Osteoblast (primary cell): ENCODE measurements at places on chromosomes 2 and 18. TPM values are rescaled to one million over a fixed set of nuclear protein-coding genes. Genes with fewer than 3 reads are reported as not detected.

Gene PPP1R1C
- 0.29 and 0.36 TPM in 2 replicates for total RNA-seq

Gene MTHFD2
- 261 and 268 TPM in 2 replicates for total RNA-seq

Gene RFX8
- 7.6 and 10.0 TPM in 2 replicates for total RNA-seq

Gene KCNK3
- not detected in 2 replicates for total RNA-seq

Gene SIX3
- not detected in 2 replicates for total RNA-seq

Gene TSPYL6
- not detected in 2 replicates for total RNA-seq

Gene ZNF516
- total RNA-seq = 16.3 and 17.7 TPM in 2 replicates

Gene R3HDM1
- total RNA-seq = 12.3 and 13.3 TPM in 2 replicates

DNA sequence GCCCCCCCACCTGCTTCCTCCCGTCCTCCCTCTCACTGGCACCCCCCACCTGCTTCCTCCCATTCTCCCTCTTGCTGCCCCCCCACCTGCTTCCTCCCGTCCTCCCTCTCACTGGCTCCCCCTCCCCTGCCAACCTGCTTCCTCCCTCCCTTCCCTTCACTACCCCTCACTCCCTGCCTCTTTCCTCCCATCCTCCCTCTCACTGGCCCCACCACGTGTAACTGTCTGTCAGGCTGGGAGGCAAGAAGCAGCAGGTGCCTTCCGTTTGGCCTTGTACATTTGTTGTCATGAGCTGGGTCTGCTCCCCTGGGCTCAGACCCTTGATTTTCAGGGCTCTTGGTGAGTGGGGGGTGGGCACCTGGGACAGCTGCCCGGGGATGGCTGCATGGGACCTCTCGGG lies 19.1 kb downstream of the RTP5 start:
- H3K4me3 ChIP-seq = no peak overlapping the region
- DNase-seq = no peak
- H3K36me3 ChIP-seq = no peaks in the 10 kb centered on the region
- peaks cover 5% of the 10 kb centered on the region for H3K4me1 ChIP-seq
- H3K27me3 ChIP-seq = no peaks in the 10 kb centered on the region

- DNase-seq = no peak
- no peak overlapping the region for H3K4me3 ChIP-seq
- H3K4me1 ChIP-seq = no peaks in the 10 kb centered on the region
- H3K36me3 ChIP-seq = no peaks in the 10 kb centered on the region
- no peak overlapping the region for H3K27ac ChIP-seq
- no peaks in the 10 kb centered on the region for H3K27me3 ChIP-seq
These were observed 20.1 kb downstream of the OTOF start for GRCh38 chr2:26457695-26458364.

GRCh38 chr2:61948661-61949457 lies 43.4 kb downstream of the COMMD1 start:
- no peak for DNase-seq
- H3K4me1 ChIP-seq = peaks cover 11% of the 10 kb centered on the region
- H3K4me3 ChIP-seq = no peak overlapping the region
- H3K27ac ChIP-seq = no peak overlapping the region

DNA sequence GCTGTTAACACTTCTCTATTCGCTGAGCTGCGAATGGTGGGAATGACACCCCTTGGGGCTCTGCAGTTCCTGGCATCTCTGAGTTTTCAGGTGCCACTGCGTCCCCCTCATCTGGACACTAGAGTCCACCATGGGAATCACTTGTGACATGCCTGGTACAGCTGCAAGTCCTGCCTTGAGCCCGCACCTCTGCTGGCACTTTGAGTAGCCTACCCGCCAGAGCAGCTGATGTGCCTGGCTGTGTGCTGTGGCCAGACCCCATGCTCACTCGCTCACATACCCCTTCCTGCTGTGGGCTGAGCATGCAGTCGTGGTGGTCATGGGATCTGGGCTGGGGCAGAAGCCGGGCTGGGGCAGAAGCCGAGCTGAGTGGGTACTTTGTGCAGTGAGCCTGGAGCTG lies 117.6 kb downstream of the RND3 start:
- H3K4me1 ChIP-seq = no peaks in the 10 kb centered on the region
- no peaks in the 10 kb centered on the region for H3K36me3 ChIP-seq
- no peak for DNase-seq

DNA sequence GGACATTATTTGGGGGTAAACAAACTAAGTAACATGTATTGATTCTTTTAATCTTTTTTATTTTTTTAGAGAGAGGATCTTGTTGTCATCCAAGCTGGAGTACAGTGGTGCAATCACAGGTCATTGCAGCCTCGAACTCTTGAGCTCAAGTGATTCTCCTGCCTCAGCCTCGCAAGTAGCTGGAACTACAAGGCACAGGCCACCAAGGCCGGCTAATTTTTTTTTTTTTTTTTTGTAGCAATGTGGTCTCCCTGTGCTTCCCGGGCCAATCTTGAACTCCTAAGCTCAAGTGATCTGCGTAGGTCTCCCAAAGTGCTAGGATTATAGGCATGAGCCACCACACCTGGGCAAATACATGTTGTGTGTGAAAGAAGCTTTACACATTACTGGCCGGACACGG lies 29.6 kb downstream of the OLA1 start:
- no peak overlapping the region for H3K4me3 ChIP-seq
- no peak overlapping the region for H3K27ac ChIP-seq
- H3K4me1 ChIP-seq = no peaks in the 10 kb centered on the region
- no peaks in the 10 kb centered on the region for H3K27me3 ChIP-seq
- peaks cover 4% of the 10 kb centered on the region for H3K36me3 ChIP-seq

- H3K4me3 ChIP-seq = no peak overlapping the region
- H3K27ac ChIP-seq = no peak overlapping the region
- peaks cover 29% of the 10 kb centered on the region for H3K4me1 ChIP-seq
- H3K27me3 ChIP-seq = no peaks in the 10 kb centered on the region
These were observed 19.0 kb downstream of the TMSB10 start for GRCh38 chr2:84924173-84925106.

- no peak overlapping the region for H3K4me3 ChIP-seq
- DNase-seq = peak; percentile 5
- peaks cover 30% of the 10 kb centered on the region for H3K4me1 ChIP-seq
- no peaks in the 10 kb centered on the region for H3K27me3 ChIP-seq
- H3K36me3 ChIP-seq = peaks cover 53% of the 10 kb centered on the region
These were observed 16.0 kb upstream of the SNORC start for GRCh38 chr2:232854082-232854481.

DNA sequence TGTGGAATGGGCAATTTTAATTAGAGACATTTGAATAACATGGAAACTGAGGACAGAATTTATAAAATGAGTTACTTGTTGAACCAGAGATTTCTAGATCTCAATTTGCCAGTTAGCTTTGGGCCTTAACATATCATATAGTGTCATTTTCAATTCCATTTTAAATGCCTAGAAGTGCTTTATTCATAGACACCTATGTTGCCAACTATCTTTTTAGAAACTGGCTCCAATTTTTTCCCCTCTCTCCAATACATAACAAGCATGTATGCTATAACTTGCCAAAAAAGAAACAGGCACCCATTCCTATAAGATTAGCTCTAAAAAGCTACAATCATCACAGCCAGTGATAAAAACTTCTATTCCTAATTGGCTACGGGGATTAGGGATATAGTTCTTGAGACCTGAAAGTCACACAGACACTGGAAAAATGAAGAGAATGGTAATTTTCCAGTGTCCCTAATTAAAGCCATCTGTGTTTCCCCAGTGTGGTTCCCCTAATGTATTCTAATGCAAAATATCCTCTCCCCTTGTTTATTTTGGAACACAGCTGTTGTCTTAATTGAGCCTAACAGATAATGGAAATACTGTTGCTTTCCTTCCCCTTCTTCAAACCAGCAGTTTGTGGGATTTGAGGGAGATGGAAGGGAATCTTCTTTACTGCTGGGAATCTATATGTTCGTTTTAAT lies 205.5 kb upstream of the FSHR start:
- no peaks in the 10 kb centered on the region for H3K36me3 ChIP-seq
- no peak for DNase-seq
- H3K4me3 ChIP-seq = no peak overlapping the region
- no peaks in the 10 kb centered on the region for H3K27me3 ChIP-seq

- no peak for DNase-seq
- no peak overlapping the region for H3K4me3 ChIP-seq
- H3K27me3 ChIP-seq = no peaks in the 10 kb centered on the region
- peak overlapping the region; percentile 96 for H3K27ac ChIP-seq
These were observed 1144.1 kb downstream of the CNTNAP5 start for GRCh38 chr2:125169022-125169763.

DNA sequence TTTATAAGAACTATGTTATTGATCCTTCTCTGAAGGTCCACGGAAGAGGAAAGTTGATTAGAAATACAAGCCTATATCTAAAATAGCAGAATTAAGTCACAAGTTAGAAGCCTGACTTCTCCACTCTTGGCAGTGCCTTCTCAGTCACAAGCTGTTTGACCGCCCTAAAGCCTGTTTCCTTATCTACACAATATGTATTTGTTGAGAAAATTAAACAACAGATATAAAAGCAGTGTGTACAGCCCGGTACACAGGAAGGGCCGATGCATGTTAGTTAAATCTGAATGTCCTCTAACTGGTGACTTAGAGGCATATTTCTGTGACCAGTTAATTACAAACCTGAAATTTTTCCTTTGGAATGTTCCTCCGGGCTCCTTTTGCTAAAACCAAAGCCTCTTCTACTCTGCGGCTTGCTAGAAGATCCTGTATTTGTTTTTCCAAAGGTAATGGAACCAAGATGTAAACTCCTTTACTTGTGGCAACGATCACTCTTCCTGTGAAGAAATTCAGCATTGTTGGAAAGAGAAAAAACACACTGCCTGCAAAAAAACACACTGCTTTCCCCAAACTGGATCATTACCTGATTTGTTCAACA lies 33.4 kb downstream of the TGFBRAP1 start:
- H3K4me3 ChIP-seq = no peak overlapping the region
- H3K27ac ChIP-seq = no peak overlapping the region
- H3K36me3 ChIP-seq = peaks cover 39% of the 10 kb centered on the region
- peaks cover 8% of the 10 kb centered on the region for H3K4me1 ChIP-seq

DNA sequence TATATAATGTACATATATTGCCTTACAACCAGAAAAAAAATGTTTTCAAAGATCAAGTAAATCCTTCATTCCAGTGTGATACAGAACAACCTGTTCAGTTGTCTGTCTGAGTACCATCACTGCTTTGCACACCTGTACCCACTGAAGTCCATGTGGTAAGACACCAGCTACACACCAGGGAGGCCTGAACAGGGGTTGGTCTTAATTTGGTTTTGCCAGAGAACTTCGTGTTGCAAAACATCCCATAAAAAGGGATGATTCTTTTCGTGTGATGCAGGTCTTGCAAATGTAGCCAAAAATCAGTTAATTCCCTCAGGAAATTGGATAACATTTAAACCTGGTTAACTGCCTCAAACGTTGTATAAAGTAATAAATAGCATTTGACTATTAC lies 73.7 kb upstream of the SLC1A4 start:
- H3K27me3 ChIP-seq = peaks cover 4% of the 10 kb centered on the region
- no peaks in the 10 kb centered on the region for H3K36me3 ChIP-seq
- DNase-seq = peak; percentile 23

GRCh38 chr2:27903649-27904404 lies 13.3 kb downstream of the BABAM2 start:
- H3K36me3 ChIP-seq = no peaks in the 10 kb centered on the region
- H3K4me3 ChIP-seq = no peak overlapping the region
- DNase-seq = no peak
- H3K27me3 ChIP-seq = no peaks in the 10 kb centered on the region
- H3K4me1 ChIP-seq = peaks cover 12% of the 10 kb centered on the region
- no peak overlapping the region for H3K27ac ChIP-seq

DNA sequence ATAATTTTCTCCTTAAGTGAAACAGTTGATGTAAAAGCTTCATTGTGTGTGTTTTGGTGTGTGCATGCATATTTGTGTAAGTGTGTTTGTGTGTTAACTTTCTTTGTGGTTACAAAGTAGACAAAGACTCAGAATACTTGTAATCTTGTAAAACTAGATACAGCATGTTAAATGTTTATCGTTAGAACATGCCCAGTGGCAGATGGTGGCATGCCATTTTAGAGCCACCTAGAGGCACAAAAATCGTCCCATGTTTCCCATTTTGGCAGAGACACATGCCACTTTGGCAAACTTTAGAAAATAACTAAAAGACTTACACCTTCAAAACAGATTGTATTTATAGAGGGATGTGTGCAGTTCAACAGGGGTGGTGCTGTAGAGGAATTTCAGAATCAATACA lies 224.1 kb downstream of the LRP1B start:
- H3K4me1 ChIP-seq = no peaks in the 10 kb centered on the region
- H3K4me3 ChIP-seq = no peak overlapping the region
- H3K36me3 ChIP-seq = no peaks in the 10 kb centered on the region

- H3K4me3 ChIP-seq = no peak overlapping the region
- H3K27me3 ChIP-seq = peaks cover 2% of the 10 kb centered on the region
- DNase-seq = peak; percentile 35
- no peaks in the 10 kb centered on the region for H3K36me3 ChIP-seq
- no peak overlapping the region for H3K27ac ChIP-seq
- peaks cover 17% of the 10 kb centered on the region for H3K4me1 ChIP-seq
These were observed 343.9 kb downstream of the DYSF start for GRCh38 chr2:71797035-71797810.

- H3K27me3 ChIP-seq = no peaks in the 10 kb centered on the region
- H3K27ac ChIP-seq = no peak overlapping the region
- no peak overlapping the region for H3K4me3 ChIP-seq
- no peaks in the 10 kb centered on the region for H3K4me1 ChIP-seq
- no peaks in the 10 kb centered on the region for H3K36me3 ChIP-seq
These were observed 202.9 kb downstream of the SLC4A3 start for GRCh38 chr2:219830353-219830738.

DNA sequence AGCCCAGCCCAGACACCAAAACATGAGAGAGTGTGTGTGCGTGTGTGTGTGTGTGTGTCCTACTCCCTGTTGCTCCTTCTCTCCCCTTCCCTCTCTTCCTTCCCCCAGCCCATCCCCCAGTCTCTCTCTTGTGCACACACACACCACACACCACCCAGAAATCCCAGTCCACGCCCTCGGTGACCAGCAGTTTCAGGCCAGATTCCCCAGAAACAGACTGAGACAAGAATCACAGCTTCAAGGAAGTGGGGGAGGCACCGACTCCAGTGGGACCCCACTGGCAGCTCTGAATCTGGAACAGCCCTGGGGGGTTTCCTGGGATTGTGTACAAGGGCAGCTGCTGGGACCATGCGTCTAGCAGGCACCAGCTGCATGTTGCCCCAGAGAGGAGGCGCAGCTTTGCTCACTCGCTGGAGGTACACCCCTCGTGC lies 113.5 kb downstream of the NDUFA10 start:
- H3K4me3 ChIP-seq = no peak overlapping the region
- no peak overlapping the region for H3K27ac ChIP-seq
- no peaks in the 10 kb centered on the region for H3K36me3 ChIP-seq
- no peaks in the 10 kb centered on the region for H3K4me1 ChIP-seq
- no peak for DNase-seq

DNA sequence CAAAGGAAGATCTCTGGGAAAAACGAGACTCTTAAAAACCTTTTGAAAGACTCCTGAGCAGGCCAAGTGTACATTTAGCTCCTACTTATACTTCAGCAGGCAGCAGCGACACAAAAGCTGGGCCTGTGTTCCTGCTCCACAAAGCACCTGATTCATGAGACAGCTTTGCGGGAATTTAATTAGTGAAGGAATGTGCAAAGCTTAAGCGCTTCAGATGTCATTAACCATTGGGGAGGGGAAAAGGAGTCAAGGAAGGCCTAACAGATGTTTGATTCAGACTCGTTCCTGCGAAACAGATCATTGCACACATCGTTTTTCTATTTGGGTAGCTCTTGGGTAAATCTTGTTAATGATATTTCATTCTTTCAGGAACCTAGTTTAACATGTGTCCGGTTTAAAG lies 125.9 kb downstream of the MAIP1 start:
- H3K27ac ChIP-seq = no peak overlapping the region
- no peaks in the 10 kb centered on the region for H3K36me3 ChIP-seq
- no peak overlapping the region for H3K4me3 ChIP-seq
- H3K4me1 ChIP-seq = peaks cover 14% of the 10 kb centered on the region

GRCh38 chr2:138622613-138623012 lies 121.0 kb downstream of the SPOPL start:
- no peak overlapping the region for H3K4me3 ChIP-seq
- H3K36me3 ChIP-seq = no peaks in the 10 kb centered on the region
- peaks cover 3% of the 10 kb centered on the region for H3K27me3 ChIP-seq
- no peaks in the 10 kb centered on the region for H3K4me1 ChIP-seq
- no peak overlapping the region for H3K27ac ChIP-seq
